Colonic mucosa (tissue), 4 donors: ENCODE measurements at places on chromosomes 13 and 19. TPM values are rescaled to one million over a fixed set of nuclear protein-coding genes. Genes with fewer than 3 reads are reported as not detected.

GRCh38 chr13:34419755-34420154 is 522.3 kb upstream of the NBEA start:
- no peak for DNase-seq
- H3K27ac ChIP-seq = no peak overlapping the region
- H3K4me1 ChIP-seq = no peaks in the 10 kb centered on the region
- no peak overlapping the region for H3K4me3 ChIP-seq
- no peaks in the 10 kb centered on the region for H3K27me3 ChIP-seq

DNA sequence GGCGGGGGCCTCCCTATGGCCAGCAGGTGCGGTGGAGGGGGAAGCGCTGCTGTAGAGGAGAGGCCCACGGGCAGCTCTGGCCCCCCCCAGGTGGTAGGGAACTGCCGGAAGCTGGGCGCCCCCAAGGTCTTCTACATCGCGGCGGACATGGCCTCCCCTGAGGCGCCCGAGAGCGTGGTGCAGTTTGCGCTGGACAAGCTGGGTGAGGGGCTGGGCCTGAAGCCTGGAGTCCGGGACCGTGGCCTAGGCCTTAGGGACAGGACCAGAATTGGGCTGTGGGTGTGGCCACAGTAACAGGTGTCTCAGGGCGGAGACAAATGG is 3.8 kb upstream of the RPL36 start:
- no peaks in the 10 kb centered on the region for H3K27me3 ChIP-seq
- H3K4me1 ChIP-seq = no peaks in the 10 kb centered on the region
- H3K27ac ChIP-seq = peak overlapping the region; percentile 75
- no peaks in the 10 kb centered on the region for H3K36me3 ChIP-seq
- peak overlapping the region; percentile 57 for H3K4me3 ChIP-seq

- DNase-seq = no peak
- no peaks in the 10 kb centered on the region for H3K27me3 ChIP-seq
- no peaks in the 10 kb centered on the region for H3K36me3 ChIP-seq
- no peak overlapping the region for H3K27ac ChIP-seq
- no peak overlapping the region for H3K4me3 ChIP-seq
Measured at GRCh38 chr13:44429311-44429710, 55.7 kb downstream of the SERP2 start.

GRCh38 chr19:53942001-53942786 is 20.5 kb upstream of the CACNG8 start:
- no peaks in the 10 kb centered on the region for H3K4me1 ChIP-seq
- DNase-seq = no peak
- peaks cover 17% of the 10 kb centered on the region for H3K27me3 ChIP-seq
- no peaks in the 10 kb centered on the region for H3K36me3 ChIP-seq
- H3K4me3 ChIP-seq = no peak overlapping the region

DNA sequence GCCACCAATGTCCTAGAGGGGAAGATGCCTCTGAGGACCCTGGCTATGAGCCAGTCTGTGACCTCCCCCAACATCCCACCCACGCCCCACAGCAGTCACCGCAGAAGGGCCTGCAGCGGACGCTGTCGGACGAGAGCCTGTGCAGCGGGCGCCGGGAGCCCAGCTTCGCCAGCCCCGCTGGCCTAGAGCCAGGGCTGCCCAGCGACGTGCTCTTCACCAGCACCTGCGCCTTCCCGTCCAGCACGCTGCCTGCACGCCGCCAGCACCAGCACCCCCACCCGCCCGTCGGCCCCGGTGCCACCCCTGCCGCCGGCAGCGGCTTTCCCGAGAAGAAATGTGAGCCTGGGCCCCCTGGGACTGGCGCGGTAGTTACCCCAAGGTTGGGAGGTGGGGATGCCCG is 30.6 kb downstream of the DPF1 start:
- DNase-seq = no peak
- no peak overlapping the region for H3K27ac ChIP-seq
- no peaks in the 10 kb centered on the region for H3K4me1 ChIP-seq
- H3K36me3 ChIP-seq = peaks cover 5% of the 10 kb centered on the region
- no peak overlapping the region for H3K4me3 ChIP-seq
- no peaks in the 10 kb centered on the region for H3K27me3 ChIP-seq

Gene ZNF235
- total RNA-seq = 5.4 TPM

GRCh38 chr13:23723471-23723870 is 153.3 kb downstream of the TNFRSF19 start:
- H3K4me1 ChIP-seq = no peaks in the 10 kb centered on the region
- no peaks in the 10 kb centered on the region for H3K27me3 ChIP-seq
- no peak overlapping the region for H3K4me3 ChIP-seq
- no peak for DNase-seq
- H3K36me3 ChIP-seq = no peaks in the 10 kb centered on the region

Gene SERPINE3
- total RNA-seq = not detected

DNA sequence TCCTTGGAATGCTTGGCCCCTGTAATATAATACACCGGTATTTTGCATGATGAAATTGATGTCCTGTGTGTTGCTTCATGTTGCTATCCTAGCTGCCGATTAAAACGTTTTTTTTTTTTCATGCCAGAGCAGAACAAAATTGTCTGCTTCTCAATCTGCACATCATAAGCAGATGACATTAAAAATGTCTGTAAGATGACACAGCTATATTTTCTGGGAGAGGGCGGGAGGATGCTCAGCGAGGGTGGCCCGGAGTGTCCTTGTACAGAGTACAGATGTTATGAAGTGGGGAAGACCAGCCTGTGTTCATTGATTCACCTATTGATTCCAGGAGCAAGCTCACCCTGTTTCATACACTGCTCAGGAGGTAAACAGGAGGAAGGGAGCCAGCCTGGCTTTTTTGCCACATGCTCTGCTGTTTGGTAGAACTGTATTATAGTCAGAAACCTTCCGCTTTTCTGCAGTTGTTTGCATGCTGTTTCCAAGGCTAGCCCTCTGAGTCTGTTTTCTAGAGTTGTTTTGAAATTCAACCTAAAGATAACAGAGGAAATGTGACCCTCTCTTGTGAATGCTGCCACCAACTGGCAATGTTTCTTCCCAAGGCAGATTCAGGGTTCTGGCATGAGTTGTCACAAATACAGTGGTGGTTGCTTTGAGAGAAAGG is 4.7 kb upstream of the IRS2 start:
- no peak overlapping the region for H3K4me3 ChIP-seq
- no peaks in the 10 kb centered on the region for H3K4me1 ChIP-seq
- no peaks in the 10 kb centered on the region for H3K36me3 ChIP-seq

DNA sequence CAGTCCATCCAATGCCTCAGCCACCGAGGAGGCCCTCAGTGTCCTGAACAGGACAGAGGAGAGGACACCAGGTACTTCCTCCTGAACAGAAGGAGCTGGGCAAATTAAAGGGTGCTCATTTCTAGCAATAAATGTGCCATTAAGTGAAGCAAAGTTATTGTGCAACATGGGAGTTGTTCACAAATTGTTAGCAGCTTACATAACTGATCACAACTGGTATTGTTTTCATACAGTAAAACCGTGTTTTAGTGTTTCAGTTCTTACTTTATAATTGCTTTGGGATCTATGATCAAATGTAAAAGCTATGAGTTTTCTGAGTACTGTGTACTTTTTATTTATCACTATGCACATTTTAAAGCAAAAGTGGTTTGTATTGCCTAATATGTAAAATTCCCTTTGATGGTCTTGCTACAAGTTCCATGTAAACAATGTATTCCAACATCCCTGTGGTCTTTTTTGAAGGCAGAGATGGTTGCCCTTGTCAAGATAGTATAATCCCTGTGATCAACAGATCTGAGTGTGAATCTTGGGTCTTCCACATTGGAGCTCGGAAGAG is 263.1 kb downstream of the FGF14 start:
- H3K27ac ChIP-seq = no peak overlapping the region
- no peaks in the 10 kb centered on the region for H3K27me3 ChIP-seq
- H3K4me1 ChIP-seq = no peaks in the 10 kb centered on the region
- DNase-seq = no peak
- H3K36me3 ChIP-seq = no peaks in the 10 kb centered on the region

GRCh38 chr13:97335488-97336134 is 98.4 kb upstream of the RAP2A start:
- no peak overlapping the region for H3K4me3 ChIP-seq
- DNase-seq = no peak
- H3K4me1 ChIP-seq = no peaks in the 10 kb centered on the region

DNA sequence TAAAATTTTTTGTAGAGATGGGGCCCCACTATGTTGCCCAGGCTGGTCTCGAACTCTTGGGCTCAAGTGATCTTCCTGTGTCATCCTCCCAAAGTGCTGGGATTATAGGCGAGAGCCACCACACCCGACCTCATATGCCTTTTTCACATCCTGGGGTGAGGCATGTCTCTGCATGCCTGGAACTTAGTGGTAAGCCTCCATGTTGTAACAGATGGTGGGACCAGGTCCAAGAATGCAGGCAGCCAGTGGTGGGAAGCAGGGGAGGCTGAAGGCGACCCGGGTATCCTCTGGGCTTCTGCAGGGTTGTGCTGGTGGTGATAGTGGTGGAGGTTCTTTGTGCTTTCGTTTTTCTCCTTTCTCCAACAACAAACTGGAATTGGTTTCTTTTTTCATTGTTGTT is 30.1 kb upstream of the CCDC124 start:
- no peaks in the 10 kb centered on the region for H3K4me1 ChIP-seq
- no peak overlapping the region for H3K4me3 ChIP-seq
- H3K27me3 ChIP-seq = no peaks in the 10 kb centered on the region
- DNase-seq = no peak
- H3K36me3 ChIP-seq = no peaks in the 10 kb centered on the region

DNA sequence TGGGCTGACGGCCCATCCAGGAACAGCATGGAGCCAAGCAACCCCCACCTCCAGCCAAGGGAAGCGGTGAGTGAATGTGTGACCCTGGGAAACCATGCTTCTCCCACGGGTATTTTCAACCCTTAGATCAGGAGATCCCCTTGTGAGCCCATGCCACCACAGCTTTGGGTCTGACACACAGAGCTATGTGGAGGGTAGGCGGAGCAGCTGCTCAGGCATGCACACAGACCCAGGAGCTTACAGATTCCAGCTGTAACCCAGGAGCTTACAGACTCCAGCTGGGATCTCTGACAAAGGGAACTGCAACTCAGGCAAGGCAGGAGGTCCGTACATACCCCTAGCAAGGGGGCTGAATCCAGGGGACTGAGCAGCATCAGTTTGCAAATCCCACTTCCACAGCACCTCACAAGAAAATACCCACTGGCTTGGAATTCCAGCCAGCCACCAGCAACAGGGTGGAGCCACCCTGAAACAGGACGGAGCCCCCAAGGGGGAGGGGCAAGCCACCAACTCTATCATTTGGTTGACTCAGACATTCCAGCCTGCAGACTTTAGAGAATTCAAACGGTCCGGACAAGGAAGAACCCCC is 40.8 kb upstream of the RFXAP start:
- H3K4me3 ChIP-seq = no peak overlapping the region
- H3K27ac ChIP-seq = no peak overlapping the region
- no peaks in the 10 kb centered on the region for H3K27me3 ChIP-seq

Gene CGB5
- total RNA-seq = not detected

DNA sequence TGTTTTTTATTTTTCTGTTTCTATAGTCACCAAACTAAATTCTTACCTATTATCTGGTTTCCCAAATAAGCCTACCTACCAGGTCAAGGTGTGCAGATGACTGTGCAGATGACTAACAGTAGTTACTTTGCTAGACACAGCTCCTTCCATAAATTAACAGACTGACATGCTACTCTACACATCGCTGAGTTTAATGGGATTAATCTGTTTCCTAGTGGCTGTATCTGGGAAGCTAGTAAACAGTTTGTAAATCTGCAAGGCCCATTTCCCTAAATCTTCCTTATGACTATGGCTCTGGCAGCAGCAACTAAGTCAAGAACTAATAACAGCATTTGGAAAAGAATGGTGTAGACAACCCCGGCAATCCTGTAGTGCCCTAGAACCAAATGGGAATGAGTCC is 27.9 kb downstream of the MIPEP start:
- no peaks in the 10 kb centered on the region for H3K36me3 ChIP-seq
- H3K27me3 ChIP-seq = no peaks in the 10 kb centered on the region
- no peak overlapping the region for H3K4me3 ChIP-seq
- H3K4me1 ChIP-seq = no peaks in the 10 kb centered on the region
- no peak overlapping the region for H3K27ac ChIP-seq

GRCh38 chr13:95535243-95535642 is 17.3 kb upstream of the CLDN10 start:
- H3K4me1 ChIP-seq = no peaks in the 10 kb centered on the region
- no peak overlapping the region for H3K27ac ChIP-seq
- no peak overlapping the region for H3K4me3 ChIP-seq
- H3K36me3 ChIP-seq = no peaks in the 10 kb centered on the region

- no peaks in the 10 kb centered on the region for H3K27me3 ChIP-seq
- H3K4me3 ChIP-seq = no peak overlapping the region
- H3K4me1 ChIP-seq = no peaks in the 10 kb centered on the region
- DNase-seq = no peak
- no peak overlapping the region for H3K27ac ChIP-seq
- no peaks in the 10 kb centered on the region for H3K36me3 ChIP-seq
Measured at GRCh38 chr13:92414851-92415250, 811.8 kb upstream of the GPC6 start.

Gene ICAM1
- total RNA-seq = 3.5 TPM
